ENCODE measurements at places on chromosomes 1 and 21.

DNA sequence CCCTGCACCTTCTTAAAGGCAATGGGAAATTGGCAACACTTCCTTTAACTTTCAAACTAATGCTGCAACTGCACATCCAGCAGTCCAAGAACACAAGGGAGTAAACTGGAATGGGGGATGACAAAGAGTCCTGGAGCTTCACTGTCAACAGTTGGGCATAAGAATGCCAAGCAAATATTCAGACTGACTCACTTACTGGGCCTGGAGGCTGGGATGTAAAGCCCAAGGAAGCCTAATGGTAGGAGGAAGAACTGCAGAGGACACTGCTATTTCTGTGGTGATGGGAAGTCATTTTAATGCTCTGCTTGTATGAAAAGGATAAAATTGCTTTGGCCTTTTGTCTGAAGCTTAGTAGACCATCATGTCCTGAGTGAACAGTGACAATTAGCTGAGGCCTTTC is 15.7 kb upstream of the DMRTA2 start:
- no peaks in the 10 kb centered on the region for H3K4me1 ChIP-seq
- no peaks in the 10 kb centered on the region for H3K27me3 ChIP-seq
- H3K36me3 ChIP-seq = peaks cover 3% of the 10 kb centered on the region
- no peak overlapping the region for H3K4me3 ChIP-seq

DNA sequence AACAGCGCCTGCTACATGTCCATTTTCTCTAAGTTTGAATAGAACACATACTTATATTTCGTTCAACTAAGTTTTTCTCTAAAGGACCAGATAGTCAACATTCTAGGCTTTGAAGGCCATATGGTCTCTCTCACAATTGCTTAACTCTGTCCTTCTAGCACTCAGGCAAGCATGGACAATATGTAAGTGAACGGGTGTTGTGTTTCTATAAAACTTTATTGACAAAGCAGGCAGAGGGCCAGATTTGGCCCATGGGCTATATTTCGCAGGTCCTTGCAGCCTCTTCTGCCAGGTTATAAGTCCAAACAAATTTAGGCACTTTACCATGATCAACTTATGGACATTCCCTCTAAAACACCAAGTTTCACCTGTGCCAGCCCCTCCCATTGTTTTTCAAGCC is 21.1 kb downstream of the KLHDC7A start:
- no peaks in the 10 kb centered on the region for H3K27me3 ChIP-seq
- DNase-seq = no peak
- no peaks in the 10 kb centered on the region for H3K4me1 ChIP-seq
- no peak overlapping the region for H3K4me3 ChIP-seq
- H3K27ac ChIP-seq = no peak overlapping the region

- H3K27me3 ChIP-seq = no peaks in the 10 kb centered on the region
- no peaks in the 10 kb centered on the region for H3K36me3 ChIP-seq
- no peak overlapping the region for H3K27ac ChIP-seq
- no peak for DNase-seq
Observed at GRCh38 chr1:18532390-18533170, 51.9 kb downstream of the KLHDC7A start.

DNA sequence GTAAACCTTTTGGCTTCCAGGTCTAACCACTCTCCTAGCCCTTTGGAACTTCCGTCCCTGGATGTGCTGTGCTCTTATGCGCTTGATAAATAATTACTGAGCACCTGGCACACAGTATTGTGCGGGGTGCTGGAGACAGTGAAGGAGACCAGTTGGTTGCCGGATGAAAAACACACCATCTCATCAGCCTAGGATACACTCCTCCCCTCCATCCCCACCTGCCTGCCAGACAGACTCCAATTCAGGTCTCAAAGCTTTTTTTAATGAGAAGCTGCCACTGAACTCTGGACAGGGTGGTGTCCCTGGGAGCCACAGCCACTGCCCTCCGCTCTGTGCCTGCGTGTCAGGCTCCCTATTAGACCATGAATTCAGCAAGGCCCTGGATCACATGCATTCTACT is 9.2 kb downstream of the GNB1 start:
- H3K4me1 ChIP-seq = peaks cover 19% of the 10 kb centered on the region
- no peak overlapping the region for H3K4me3 ChIP-seq
- H3K36me3 ChIP-seq = peaks cover 11% of the 10 kb centered on the region
- H3K27me3 ChIP-seq = no peaks in the 10 kb centered on the region
- H3K27ac ChIP-seq = no peak overlapping the region
- DNase-seq = no peak

GRCh38 chr1:100628631-100629081 is 90.7 kb downstream of the GPR88 start:
- H3K36me3 ChIP-seq = no peaks in the 10 kb centered on the region
- no peak for DNase-seq
- no peak overlapping the region for H3K4me3 ChIP-seq
- no peaks in the 10 kb centered on the region for H3K27me3 ChIP-seq
- H3K27ac ChIP-seq = no peak overlapping the region
- H3K4me1 ChIP-seq = no peaks in the 10 kb centered on the region

DNA sequence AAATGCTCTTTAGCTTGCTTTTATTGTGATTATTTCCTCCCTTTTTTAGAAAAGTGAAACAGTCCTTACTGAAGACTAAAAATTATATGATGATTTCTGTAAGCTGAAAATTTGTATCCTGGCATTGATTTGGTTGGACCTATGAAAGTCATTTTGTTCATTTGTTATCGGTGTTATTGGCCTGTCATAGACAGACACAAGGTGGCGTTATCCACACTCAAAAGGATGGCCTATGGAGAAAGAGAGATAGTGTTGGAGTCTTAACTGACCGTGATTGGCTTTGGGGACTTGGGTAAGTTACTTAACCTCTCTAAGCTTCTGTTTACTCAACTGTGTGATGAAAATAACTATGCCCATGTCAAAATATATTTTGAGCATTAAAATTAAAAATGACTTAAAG is 203.6 kb upstream of the CHODL start:
- no peak overlapping the region for H3K27ac ChIP-seq
- DNase-seq = no peak
- H3K4me3 ChIP-seq = no peak overlapping the region
- no peaks in the 10 kb centered on the region for H3K36me3 ChIP-seq
- H3K4me1 ChIP-seq = no peaks in the 10 kb centered on the region

DNA sequence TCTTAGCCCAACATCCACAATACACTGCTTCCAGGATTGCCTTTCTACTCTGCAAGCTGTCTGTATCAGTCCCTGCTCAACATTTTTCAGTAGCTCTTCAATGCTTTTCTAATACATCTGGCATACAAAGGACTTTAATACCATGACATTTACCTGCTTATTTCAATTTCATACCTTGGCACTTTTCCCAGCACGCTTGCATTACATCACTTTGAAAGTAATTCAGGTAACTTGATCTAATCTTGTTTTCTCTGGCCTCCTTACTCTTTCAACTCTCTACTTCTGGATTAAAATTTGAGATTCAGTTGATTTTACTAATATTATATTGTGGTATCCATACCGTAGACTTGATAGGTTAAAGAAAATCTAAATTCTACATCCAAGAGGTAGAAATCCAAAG is 103.0 kb downstream of the PTGS2 start:
- no peak overlapping the region for H3K27ac ChIP-seq
- H3K4me3 ChIP-seq = no peak overlapping the region
- no peaks in the 10 kb centered on the region for H3K4me1 ChIP-seq
- DNase-seq = no peak

DNA sequence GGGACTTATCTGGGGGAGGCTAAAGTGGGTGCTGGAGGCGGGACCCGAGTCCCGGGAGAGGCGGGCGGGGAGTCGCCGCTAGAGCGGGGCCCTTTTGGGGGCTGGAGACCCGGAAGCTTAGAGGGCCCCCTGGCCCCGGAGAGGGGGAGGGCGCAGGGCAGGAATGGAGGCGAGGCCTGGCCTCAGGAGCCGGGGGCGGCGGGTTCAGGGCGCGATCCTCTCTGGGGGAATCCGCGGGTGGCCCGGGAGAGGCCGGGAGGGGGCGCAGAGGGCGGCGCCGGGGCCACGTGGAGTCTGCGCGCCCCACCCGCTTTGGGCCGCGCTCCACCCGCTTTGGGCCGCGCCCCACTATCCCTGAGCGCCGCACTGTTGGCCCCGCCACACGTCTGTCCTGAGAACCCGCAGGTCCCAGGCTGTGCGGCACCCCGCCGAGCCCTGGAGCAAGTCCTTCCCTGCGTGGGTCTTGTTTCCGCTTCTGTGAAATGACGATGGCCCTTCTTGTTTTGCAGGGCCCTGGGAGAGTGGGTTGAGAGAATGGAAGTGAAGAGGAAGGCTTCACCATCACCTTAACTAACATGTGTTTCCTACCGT is 84.4 kb downstream of the NKAIN1 start:
- no peaks in the 10 kb centered on the region for H3K4me1 ChIP-seq
- H3K4me3 ChIP-seq = peak overlapping the region; percentile 60
- peak; percentile 15 for DNase-seq
- H3K36me3 ChIP-seq = no peaks in the 10 kb centered on the region
- peak overlapping the region; percentile 69 for H3K27ac ChIP-seq

- H3K27me3 ChIP-seq = no peaks in the 10 kb centered on the region
- H3K4me3 ChIP-seq = no peak overlapping the region
- no peak overlapping the region for H3K27ac ChIP-seq
- peaks cover 11% of the 10 kb centered on the region for H3K36me3 ChIP-seq
- no peak for DNase-seq
Observed at GRCh38 chr21:26107429-26107828, 63.1 kb downstream of the APP start.

DNA sequence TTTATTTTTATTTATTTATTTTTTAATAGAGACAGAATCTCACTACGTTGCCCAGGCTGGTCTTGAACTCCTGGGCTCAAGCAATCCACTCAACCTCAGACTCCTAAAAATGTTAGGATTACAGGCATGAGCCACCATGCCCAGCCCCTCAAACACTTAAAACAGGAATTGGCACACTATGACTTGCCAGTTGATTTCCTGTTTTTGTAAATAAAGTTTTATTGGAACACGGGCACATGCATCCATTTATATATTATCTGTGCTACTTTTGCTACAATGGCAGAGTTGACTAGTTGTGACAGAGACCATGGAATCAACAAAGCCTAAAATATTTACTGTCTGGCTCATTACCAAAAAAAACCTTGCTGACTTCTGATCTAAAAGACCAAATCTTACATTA is 16.0 kb upstream of the YRDC start:
- H3K27ac ChIP-seq = no peak overlapping the region
- H3K27me3 ChIP-seq = no peaks in the 10 kb centered on the region
- no peaks in the 10 kb centered on the region for H3K4me1 ChIP-seq

GRCh38 chr1:58999676-59000075 is 215.8 kb upstream of the JUN start:
- H3K27me3 ChIP-seq = no peaks in the 10 kb centered on the region
- no peak overlapping the region for H3K27ac ChIP-seq
- no peaks in the 10 kb centered on the region for H3K36me3 ChIP-seq

DNA sequence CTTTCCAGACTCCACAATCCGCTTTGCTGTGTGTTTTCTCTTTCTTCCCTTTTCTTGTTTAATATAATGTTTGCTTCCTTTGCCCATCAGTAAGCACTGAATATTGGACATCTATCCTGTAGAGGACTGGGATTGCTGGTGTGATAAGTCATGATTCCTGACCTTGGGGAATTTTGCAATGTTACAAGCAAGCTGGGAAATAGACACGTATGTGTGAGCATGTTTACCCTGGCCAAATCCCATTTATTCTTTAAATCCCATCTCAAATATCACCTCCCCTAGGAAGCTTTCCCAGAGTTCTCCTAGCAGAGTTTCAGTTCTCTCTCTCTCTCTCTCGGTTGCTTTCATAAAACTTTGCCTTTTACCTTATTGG is 155.3 kb downstream of the ROR1 start:
- H3K27ac ChIP-seq = no peak overlapping the region
- no peaks in the 10 kb centered on the region for H3K36me3 ChIP-seq
- H3K4me3 ChIP-seq = no peak overlapping the region
- H3K4me1 ChIP-seq = no peaks in the 10 kb centered on the region
- H3K27me3 ChIP-seq = no peaks in the 10 kb centered on the region

- H3K36me3 ChIP-seq = peaks cover 46% of the 10 kb centered on the region
- no peak overlapping the region for H3K4me3 ChIP-seq
- H3K27me3 ChIP-seq = no peaks in the 10 kb centered on the region
- H3K4me1 ChIP-seq = peaks cover 18% of the 10 kb centered on the region
Observed at GRCh38 chr21:43984905-43985689, 27.0 kb upstream of the TRAPPC10 start.

- no peaks in the 10 kb centered on the region for H3K27me3 ChIP-seq
- H3K4me3 ChIP-seq = peak overlapping the region; percentile 86
- no peaks in the 10 kb centered on the region for H3K36me3 ChIP-seq
- H3K4me1 ChIP-seq = peaks cover 28% of the 10 kb centered on the region
- no peak overlapping the region for H3K27ac ChIP-seq
Observed at GRCh38 chr1:116375148-116375886, 2.3 kb downstream of the ATP1A1 start.

DNA sequence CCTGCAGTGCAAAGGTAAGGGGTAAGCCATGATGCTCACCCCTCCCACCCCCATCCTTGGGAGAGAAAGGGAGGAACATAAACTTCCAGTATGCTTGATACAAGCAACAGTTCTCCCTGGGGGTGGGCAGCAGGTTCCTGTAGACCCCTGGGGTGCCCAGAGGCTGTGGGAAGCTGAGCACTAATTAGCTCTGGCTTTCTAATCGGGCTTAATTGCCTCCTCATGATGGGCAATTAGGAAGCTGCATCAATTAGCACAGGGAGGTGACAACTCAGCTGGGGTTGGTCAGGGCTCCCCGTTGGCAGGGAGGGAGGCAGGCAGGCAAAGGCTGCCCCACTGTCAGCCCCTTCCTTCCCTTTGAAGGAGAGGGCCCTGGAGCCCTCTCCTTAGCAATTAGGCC is 15.7 kb upstream of the LMNA start:
- H3K4me1 ChIP-seq = peaks cover 48% of the 10 kb centered on the region
- H3K27me3 ChIP-seq = no peaks in the 10 kb centered on the region
- no peak overlapping the region for H3K27ac ChIP-seq

- no peaks in the 10 kb centered on the region for H3K36me3 ChIP-seq
- H3K27ac ChIP-seq = no peak overlapping the region
- no peak overlapping the region for H3K4me3 ChIP-seq
Observed at GRCh38 chr1:170200161-170200560, 54.4 kb downstream of the NTMT2 start.

GRCh38 chr1:177567393-177567792 is 396.6 kb downstream of the BRINP2 start:
- DNase-seq = no peak
- H3K4me3 ChIP-seq = no peak overlapping the region
- no peaks in the 10 kb centered on the region for H3K36me3 ChIP-seq

GRCh38 chr1:112524986-112525385 is 16.2 kb downstream of the WNT2B start:
- H3K27ac ChIP-seq = no peak overlapping the region
- H3K4me3 ChIP-seq = no peak overlapping the region
- DNase-seq = no peak

DNA sequence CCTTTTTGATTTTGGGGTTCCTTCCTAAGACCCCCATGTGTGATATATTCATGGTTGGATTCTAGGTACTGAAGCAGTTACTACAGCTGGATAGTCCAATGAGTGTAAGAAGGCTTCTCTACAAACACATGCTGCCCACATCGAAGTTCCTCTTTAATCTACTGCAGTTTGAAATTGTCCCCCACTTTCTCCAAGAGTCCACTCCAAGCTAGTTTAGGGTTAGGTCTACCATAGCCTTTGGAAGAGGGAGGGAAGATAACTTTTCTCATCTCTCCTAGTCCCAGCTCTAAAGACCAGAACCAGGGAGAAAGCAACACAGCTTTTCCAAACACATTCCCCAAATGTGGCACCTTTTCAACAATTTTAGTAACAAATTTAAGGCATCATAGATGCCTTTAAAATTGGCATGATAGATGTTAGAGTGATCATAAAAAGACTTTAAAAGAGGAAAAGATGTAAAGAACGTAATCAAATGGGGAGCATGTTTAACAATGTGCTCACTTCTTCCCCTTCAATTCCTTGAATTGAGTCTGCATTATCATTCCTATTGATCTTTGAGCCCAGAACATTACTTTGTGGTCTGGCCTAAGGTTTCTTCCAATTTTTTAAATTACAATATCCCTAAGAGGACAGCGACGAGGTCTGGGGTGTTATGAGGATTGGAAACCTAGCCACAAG is 1.0 kb upstream of the EXO1 start:
- peak overlapping the region; percentile 98 for H3K4me3 ChIP-seq
- H3K36me3 ChIP-seq = no peaks in the 10 kb centered on the region
- no peak for DNase-seq
- no peaks in the 10 kb centered on the region for H3K27me3 ChIP-seq
